Astrocyte of the spinal cord (primary cell): ENCODE measurements at places on chromosomes 11 and 22.

DNA sequence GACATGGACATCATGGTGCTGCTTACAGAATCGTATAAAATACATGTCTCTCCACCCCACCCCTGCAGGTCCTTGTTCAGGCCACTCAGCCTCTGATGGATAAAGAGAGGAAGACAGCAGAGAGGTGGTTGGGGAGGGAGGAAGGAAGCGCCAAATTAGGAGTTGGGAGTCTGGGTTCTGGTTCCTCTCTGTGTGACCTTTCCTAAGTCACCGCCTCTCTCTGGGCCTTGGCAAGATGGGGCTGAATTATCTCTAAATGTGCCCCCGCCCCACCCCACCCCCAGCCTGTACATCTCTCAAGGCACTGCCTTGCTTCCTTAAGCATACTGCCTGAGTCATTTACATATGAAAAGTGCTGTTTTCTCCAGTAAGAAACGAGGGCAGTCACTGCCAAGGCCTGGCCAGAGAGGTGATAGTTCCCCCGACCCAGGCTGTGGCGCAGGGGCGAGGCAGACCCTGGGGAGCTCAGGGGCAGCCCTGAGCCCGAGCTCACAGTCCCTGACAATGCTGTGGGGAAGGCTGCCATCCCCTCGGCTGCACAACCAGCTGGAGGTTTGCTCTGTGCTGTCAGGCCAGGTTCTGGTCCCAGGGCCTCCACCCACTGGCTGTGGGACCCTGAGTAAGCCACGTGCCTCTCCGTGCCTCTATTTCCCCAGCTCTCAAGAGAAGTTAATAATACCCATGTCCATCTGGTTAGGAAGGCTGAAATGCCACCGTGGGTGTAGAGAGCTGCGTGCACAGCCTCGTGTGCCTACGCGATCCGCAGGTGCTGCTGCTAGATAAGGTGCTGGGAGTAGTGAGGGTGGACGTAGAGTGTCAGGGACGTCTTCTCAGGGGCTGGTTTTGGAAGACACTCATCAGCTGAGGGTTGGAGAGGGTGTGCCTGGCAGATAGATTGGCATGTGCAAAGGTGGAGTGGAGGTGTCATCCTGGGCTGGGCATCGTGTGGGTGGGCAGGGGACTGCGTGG, 55.3 kb downstream of the CACNA1I start:
- DNase-seq: no peak

DNA sequence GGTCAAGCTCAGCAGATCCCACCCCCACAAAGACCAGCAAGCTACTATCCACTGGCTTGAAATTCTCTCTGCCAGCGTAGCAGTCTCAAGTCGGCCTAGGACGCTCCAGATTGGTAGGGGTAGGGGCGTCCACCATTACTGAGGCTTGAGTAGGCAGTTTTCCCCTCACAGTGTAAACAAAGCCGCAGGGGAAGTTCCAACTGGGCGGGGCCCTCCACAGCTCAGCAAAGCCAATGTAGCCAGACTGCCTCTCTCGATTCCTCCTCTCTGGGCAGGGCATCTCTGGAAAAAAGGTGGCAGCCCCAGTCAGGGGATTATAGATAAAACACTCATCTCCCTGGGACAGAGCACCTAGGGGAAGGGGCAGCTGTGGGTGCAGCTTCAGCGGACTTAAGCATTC, 1064.9 kb upstream of the TENM4 start:
- DNase-seq: no peak

DNA sequence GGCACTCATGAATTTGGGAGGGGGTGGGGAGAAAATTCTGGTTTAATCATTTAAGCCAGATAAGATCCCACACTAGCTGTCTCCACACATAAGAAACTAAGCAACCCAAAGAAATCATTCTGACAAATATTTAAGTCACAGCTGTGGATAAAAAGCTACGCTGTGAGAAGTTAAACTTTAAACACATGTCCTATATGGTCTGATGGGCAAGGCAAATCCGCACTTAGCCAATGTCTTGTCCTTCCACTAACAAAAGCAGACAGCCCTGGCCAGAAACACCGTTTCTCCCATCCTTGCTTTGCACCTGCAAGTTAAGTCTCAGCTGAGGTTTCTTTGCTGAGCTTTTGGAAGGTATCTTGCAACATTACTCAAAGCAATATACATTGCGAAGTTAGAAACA, 68.0 kb downstream of the ETS1 start:
- no peak for DNase-seq

DNA sequence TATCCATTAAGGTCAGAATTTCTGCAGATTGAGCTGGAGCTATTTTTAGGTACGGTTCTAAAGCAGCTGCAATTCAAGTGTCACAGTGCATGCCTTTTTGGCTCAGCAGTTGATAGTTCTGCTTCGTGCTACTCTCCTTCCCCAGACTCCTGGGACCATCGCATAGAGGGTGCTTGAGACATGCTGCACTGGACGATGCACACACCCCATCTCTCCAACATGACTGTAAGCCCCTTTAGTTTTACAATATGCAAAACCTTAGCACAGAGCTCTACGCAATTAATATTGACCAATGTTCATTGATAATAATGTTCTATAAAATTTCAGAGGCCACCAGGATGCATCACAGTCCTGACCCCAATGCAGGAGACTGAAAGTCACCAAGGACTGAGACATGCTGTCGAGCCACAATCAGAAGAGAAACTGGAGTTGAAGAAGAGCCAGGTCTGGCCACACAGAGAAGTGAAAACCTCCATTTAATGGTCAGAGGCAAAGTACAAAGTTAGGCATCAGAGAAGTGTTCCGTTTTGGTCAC, 120.9 kb upstream of the ZC3H12C start:
- no peak for DNase-seq

- DNase-seq: no peak
Observed at GRCh38 chr11:110793556-110793955, 81.3 kb upstream of the ARHGAP20 start.

- DNase-seq: no peak
Observed at GRCh38 chr22:50251477-50252081, 514 bp upstream of the HDAC10 start.

DNA sequence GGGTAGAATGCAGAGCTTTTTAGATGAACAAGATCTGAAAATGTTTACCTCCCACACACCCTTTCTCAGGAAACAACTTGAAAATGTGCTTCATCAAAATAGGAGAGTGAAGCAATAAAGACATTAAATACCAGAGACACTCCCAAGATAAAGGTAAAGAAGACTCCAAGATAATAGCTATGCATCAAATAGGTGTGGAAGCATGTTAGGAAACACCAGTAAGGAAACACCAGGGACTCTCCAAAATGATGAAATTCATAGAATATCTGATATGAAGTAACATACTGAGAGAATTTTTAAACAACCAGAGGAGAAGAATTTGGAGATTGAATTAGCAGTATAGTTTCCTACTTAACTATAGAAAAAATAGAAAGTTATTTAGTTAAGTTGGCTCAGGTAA, 57.0 kb downstream of the OR10A6 start:
- DNase-seq: no peak
